ENCODE measurements at places on chromosomes 1 and 21. TPM values are rescaled to one million over a fixed set of nuclear protein-coding genes. Genes with fewer than 3 reads are reported as not detected.
A peak's percentile ranks its signal among the peaks of the same experiment; 100 is the strongest.

- no peak for DNase-seq
These were observed 48.2 kb upstream of the ACTRT2 start for GRCh38 chr1:2972879-2973575.

DNA sequence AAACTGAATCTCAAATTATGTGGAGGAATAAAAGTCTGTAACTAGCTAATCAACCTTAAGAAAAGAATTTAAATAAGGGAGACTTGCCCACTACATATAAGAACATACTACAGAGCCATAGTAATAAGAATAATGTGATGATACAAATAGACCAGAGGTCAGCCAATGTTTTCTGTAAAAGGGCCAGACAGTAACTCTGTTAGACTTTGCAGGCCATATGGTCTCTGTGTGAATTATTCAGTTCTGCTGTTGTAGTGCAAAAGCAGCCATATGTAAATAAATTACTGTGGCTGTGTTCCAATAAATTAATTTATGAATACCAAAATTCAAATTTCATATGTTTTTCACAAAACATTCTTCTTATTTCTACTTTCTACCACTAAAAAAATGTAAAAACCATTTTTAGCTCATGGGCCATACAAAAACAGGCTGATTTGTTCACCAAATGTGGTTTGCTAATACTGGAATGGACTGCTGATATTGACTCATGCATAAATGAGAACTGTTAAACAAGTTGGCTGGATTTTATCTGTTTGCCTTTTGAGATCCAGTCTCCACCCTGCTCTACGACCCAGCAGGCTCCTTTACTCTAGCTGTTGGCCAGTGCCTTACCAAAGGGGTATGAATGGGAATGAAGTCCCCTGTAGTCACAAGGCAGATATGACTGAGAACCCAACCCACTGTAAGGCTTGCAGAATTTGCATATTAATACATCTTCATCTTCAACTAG lies 98.2 kb upstream of the ZNHIT6 start:
- no peak for DNase-seq

GRCh38 chr1:16139473-16139962 lies 16.4 kb downstream of the EPHA2 start:
- DNase-seq, result peak; percentile 52

DNA sequence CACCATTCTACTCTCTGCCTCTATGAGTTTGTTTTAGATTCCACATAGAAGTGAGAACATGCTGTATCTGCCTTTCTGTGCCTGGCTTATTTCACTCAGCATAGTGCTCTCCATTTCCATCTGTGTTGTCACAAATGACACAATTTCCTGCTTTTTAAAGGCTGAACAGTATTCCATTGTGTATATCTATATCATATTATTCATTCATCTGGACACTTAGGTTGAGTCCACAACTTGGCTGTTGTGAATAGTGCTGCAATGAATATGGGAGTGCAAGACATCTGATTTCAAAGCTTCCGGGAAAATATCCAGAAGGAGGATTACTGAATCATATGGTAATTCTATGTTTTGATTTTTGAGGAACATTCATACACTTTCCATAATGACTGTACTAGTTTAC lies 20.1 kb upstream of the DONSON start:
- DNase-seq, result no peak

GRCh38 chr1:248914796-248915381 lies 8.9 kb downstream of the PGBD2 start:
- DNase-seq, result no peak

DNA sequence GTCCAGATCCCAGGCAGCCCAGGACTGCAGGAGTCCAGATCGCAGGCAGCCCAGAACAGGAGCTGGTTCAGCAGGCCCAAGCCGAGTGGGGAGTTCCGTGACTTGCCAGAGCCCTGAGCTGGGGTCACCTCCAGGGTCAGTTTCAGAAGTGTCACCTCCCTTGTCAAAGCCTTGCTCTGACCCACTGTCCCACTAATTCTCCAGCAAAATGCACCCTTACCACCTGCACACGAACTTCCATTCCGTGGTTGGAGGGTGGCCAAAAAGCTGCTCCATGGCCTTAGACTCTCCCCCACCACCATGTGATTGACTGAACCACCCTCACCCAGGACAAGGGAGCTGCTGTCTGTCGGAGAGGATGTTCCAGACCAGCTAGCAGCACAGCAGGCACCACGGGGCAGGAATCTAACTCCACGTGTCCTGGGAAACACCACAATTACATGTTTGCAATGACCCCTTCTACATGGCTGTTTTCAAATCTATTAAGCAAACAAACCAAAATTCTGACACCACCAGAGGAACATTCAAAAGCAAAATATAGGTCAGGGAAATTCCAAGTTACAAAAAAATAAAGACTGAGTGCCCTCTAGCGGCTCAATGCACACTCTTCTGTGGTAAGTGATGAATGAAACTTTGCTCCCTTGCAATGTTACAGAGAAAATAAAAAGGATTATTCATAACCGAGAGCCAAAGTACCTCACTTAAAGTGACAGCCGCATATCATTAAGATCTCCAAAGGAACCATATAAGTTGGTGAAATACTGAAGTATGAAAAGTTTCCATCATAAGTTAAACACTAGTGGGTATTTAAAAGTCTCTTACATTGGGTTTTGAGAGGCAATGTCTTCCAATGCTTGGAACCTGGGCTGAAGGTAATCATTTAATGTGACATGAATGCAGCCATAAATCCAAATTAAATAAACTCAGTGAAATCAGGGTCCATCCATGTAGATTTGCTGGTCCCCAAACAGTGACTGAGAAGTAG lies 76.3 kb downstream of the NPHP4 start:
- peak; percentile 56 for DNase-seq

GRCh38 chr1:111214074-111214801 lies 13.3 kb upstream of the CHI3L2 start:
- no peak for DNase-seq

GRCh38 chr21:33869873-33870272 lies 45.7 kb downstream of the ATP5PO start:
- DNase-seq, result no peak

GRCh38 chr1:226738995-226739695 lies at the start of gene ITPKB:
ITPKB (minus strand) TSS chr1:226739282; CDS start chr1:226737458, 1,824 bp downstream.
- peak; percentile 76 for DNase-seq

DNA sequence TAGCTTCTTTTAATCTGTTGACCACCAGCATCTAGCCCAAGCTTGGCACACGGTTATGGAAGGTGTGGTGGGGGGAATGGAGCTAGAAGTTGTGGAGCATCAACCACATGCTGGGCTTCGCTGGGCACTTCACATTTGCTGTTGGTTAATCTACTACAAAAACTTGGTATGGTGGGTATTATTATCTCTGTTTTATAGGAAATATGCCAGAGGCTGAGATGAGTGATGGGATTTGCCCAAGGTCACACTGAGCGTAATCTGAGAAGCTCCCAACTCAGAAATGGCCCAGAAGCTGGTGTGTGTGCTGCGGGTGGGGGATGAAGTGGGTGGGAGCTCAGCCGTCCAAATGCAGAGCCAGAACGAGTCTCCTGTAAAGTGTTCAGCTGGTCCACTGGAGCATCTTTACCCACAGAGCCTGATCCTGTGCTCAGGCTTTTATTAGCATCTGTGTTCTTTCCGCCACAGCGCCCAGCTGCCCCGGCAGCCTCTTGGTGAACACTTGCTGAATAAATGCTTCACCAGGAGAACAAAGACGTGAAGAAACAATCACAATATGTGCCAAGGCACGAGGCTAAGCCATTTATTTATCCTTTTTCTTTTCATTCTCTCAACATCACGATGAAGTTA lies 98.6 kb upstream of the JUN start:
- DNase-seq, result no peak

DNA sequence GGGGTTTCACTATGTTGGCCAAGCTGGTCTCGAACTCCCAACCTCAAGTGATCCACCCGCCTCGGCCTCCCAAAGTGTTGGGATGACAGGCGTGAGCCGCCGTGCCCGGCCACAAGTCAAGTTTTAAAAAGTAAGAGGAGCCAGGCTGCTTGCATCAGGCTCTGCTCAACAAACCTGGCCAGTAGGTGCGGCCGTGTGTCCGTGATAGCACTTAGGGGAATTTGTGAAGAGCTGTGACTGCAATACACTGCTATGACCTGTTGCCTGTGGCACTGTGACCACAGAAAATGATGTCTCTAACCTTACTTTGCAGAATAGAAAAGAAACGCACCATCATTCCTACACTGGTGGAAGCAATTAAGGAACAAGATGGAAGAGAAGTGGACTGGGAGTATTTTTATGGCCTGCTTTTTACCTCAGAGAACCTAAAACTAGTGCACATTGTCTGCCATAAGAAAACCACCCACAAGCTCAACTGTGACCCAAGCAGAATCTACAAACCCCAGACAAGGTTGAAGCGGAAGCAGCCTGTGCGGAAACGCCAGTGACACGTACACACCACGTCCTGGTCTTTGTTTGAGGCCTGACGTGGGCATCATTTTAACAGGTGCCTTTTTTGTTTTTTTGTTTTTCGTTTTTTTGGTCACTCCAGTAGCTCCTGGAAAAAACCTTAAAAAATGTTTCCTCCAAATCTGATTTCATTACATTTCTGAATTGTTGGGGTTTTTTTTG lies 16.7 kb downstream of the C1orf174 start:
- peak; percentile 15 for DNase-seq

DNA sequence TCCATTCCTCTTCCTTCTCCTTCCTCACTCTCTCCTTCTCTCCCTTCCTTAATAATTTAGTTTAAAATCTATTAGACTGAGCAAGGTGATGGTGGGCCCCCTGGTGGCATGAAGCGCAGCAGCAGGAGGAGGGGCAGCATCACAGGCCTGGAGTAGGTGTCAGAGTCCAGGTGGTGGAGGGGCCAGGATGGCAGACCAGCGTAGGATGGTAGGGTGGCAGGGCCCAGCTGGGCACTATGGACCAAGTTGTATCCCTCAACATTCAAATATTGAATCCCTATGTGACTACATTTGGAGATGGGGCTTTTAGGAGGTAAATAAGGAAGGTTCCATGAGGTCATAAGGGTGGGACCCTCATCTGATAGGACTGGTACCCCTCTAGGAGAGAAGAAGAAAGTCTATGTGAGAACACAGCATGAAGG lies 61.0 kb downstream of the WDR4 start:
- DNase-seq, result peak; percentile 80

GRCh38 chr1:113660088-113660487 lies 99.2 kb downstream of the PHTF1 start:
- no peak for DNase-seq

- no peak for DNase-seq
These were observed 39.9 kb upstream of the RGL1 start for GRCh38 chr1:183764981-183765380.

GRCh38 chr1:150080784-150081183 lies 13.2 kb downstream of the VPS45 start:
- DNase-seq, result no peak

- DNase-seq, result no peak
These were observed 116.3 kb upstream of the C1orf21 start for GRCh38 chr1:184270556-184270955.

GRCh38 chr1:53539711-53540603 lies 80.8 kb downstream of the DMRTB1 start:
- DNase-seq, result no peak

Gene CYP4B1
- not detected for total RNA-seq

Gene KCNAB2
- 290 TPM for total RNA-seq

Gene LRRC3
- total RNA-seq, result 1.9 TPM

Gene NKAIN1
- not detected for total RNA-seq

Gene CGN
- total RNA-seq, result 1.7 TPM

Gene TBX15
- total RNA-seq, result not detected

Gene RIMS3
- 3.0 TPM for total RNA-seq
